ENCODE measurements at places on chromosomes 1 and 21. TPM values are rescaled to one million over a fixed set of nuclear protein-coding genes. Genes with fewer than 3 reads are reported as not detected.

Gene CA6
- polyA plus RNA-seq: not detected

Gene IGSF5
- 0.08 TPM for polyA plus RNA-seq

Gene SPATA45
- polyA plus RNA-seq: 0.24 TPM

Gene MRPL39
- polyA plus RNA-seq: 26.9 TPM

Gene NR1I3
- polyA plus RNA-seq: not detected

Gene PKP1
- not detected for polyA plus RNA-seq

Gene IFNLR1
- polyA plus RNA-seq: 0.29 TPM

Gene ILDR2
- 0.05 TPM for polyA plus RNA-seq

Gene APCS
- polyA plus RNA-seq: not detected

Gene S100A7
- polyA plus RNA-seq: not detected

Gene LCK
- polyA plus RNA-seq: not detected

Gene PDZK1IP1
- polyA plus RNA-seq: not detected

Gene ITLN2
- not detected for polyA plus RNA-seq

Gene KRTAP19-3
- polyA plus RNA-seq: not detected

Gene RCAN3
- polyA plus RNA-seq: 4.8 TPM

Gene OR2T29
- polyA plus RNA-seq: not detected

Gene CNTN2
- polyA plus RNA-seq: 0.03 TPM

Gene CCSAP
- polyA plus RNA-seq: 1.8 TPM

Gene NUDT17
- polyA plus RNA-seq: 8.1 TPM

Gene SASS6
- 0.58 TPM for polyA plus RNA-seq

Data from SK-N-SH (cell line).